ENCODE measurements at places on chromosomes 3 and 15. TPM values are rescaled to one million over a fixed set of nuclear protein-coding genes. Genes with fewer than 3 reads are reported as not detected.

The OR5K3 gene
- total RNA-seq, result not detected

The TIGIT gene
- not detected for total RNA-seq

The ITIH4 gene
- total RNA-seq, result 0.38 TPM

The ALG1L2 gene
- total RNA-seq, result not detected

The TNNC1 gene
- total RNA-seq, result not detected

The ATP10A gene
- 0.49 TPM for total RNA-seq

The PRRT3 gene
- 0.49 TPM for total RNA-seq

The C2CD4A gene
- 1.3 TPM for total RNA-seq

The FOXB1 gene
- not detected for total RNA-seq

The DUOX2 gene
- not detected for total RNA-seq

The SLC24A5 gene
- total RNA-seq, result not detected

The MAP4 gene
- total RNA-seq, result 120 TPM

The GNB5 gene
- 15.4 TPM for total RNA-seq

The SLC12A8 gene
- 0.16 TPM for total RNA-seq

The TUSC7 gene
- total RNA-seq, result not detected

The MORC1 gene
- total RNA-seq, result not detected

The TMC3 gene
- total RNA-seq, result not detected

The DISP2 gene
- total RNA-seq, result 0.38 TPM

The ARPP21 gene
- not detected for total RNA-seq
